ENCODE measurements at places on chromosomes 6 and 20.

DNA sequence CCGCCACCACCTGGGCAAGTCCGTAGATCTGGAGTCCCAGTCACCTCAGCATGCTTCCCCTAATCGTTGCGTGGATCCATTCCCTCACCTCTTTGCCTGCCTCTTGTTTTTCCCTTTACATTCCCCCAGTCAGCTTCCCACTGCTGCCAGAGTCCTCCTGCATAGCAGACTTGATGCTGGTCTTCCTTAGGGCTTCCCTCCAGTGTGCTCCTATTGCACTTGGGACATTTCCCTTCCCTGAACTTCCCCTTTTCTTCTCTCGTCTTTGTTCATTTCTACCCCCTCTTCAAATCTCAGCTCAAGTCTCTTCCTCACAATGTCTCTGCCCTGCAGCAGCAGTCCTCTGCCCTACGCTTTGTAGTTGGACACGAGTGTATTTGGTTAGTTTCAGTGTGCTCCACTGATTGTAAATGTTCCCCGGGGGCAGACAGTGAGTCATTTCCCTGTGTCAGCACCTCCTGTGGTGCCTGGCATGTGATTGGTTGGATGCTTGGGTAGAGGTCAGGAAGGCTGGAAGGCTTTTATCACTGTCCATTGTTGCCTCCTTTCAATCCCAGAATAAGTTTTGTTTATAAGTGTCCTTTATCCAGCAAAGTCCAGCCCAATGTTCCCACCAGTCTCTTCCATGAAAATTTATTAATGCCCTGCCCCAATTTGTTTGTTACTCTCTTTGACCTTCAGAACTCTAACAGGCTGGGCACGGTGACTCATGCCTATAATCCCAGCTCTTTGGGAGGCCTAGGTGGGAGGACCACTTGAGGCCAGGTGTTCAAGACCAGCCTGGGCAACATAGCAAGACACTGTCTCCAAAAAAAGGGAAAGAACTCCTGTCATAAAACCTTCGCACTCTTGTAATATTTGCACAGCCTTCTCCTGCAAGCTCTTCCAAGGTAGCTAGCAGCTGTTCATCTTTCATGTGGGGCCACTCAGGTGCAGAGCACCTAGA is 38.3 kb downstream of the FAM120B start:
- peak; percentile 7 for DNase-seq

GRCh38 chr6:107532706-107533105 is 42.8 kb downstream of the SOBP start:
- no peak for DNase-seq

- DNase-seq: no peak
These were observed 86.7 kb downstream of the MKKS start for GRCh38 chr20:10347086-10347880.

DNA sequence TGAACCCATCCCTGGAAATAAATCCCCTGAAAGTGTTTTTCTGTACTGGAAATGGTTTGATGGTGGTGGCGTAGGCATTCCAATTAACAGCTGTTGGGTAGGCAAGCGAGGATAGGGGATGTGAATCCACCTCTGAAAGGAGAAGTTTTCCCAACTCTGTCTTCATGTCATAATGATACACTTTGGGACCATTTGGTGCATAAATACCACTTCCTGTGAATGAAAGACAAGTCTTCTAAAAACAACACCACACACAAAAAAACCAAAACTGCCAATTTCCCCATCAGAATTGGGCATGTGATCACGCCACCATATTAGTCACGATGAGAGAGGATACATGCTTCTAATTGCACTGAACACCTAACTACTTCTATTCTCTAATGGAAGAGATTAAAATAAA is 6.4 kb downstream of the VNN2 start:
- DNase-seq: no peak

DNA sequence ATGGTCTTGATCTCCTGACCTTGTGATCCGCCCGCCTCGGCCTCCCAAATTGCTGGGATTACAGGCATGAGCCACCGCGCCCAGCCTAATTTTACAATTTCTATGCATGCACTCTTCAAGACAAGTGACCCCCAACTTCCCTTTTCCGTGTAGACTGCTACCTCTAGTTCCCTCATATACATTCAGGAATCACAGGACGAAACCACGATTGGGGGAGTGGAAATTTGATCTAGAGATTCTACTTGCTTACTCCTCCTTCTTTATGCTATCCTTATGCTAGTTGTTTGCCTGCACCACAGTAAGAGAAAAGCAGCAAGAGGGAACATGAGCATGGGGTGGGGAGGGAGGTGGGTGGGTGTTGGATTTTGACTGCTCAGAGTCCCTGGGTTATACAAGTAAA is 34.9 kb downstream of the OSTM1 start:
- no peak for DNase-seq

DNA sequence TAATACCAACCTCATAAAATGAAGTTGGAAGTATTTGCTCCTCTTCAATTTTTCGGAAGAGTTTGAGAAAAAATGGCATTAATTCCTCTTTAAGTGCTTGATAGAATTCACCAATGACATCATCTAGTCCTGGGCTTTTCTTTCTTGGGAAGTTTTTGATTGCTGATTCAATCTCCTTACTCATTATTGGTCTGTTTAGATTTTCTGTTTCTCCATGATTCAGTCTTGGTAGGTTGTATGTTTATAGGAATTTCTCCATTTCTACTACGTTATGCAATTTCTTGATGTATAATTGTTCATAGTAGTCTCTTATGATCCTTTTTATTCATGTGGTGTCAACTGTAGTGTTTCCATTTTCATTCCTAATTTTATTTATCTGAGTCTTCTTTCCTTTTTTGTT is 176.9 kb upstream of the PRND start:
- DNase-seq: peak; percentile 34

GRCh38 chr6:112100561-112100960 is 13.2 kb downstream of the FAM229B start:
- no peak for DNase-seq

GRCh38 chr20:16170406-16170971 is 402.8 kb downstream of the KIF16B start:
- no peak for DNase-seq

- no peak for DNase-seq
These were observed 605 bp upstream of the PPP1R16B start for GRCh38 chr20:38804682-38805501.

DNA sequence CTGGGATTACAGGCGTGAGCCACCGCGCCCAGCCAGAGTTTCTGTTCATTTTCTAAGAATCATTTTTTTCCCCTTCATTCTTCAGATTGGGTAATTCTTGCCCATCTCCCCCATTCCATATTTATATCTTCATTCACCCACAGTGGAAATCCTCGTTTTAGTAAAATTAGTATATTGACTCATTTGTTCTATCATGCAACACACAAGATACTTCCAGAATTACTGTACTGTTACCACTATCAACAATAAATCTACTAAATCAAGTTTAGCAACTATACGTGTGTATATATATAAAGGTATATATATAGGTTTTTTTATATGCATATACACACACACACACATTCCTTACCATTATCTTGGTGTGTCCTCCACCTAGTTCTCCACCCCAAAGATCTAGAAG is 41.2 kb upstream of the KCNG1 start:
- DNase-seq: no peak
